ENCODE measurements at places on chromosomes 6 and 20.
A peak's percentile ranks its signal among the peaks of the same experiment; 100 is the strongest.

- peak; percentile 25 for DNase-seq
Measured at GRCh38 chr20:23937303-23938117, 51.1 kb downstream of the GGTLC1 start.

DNA sequence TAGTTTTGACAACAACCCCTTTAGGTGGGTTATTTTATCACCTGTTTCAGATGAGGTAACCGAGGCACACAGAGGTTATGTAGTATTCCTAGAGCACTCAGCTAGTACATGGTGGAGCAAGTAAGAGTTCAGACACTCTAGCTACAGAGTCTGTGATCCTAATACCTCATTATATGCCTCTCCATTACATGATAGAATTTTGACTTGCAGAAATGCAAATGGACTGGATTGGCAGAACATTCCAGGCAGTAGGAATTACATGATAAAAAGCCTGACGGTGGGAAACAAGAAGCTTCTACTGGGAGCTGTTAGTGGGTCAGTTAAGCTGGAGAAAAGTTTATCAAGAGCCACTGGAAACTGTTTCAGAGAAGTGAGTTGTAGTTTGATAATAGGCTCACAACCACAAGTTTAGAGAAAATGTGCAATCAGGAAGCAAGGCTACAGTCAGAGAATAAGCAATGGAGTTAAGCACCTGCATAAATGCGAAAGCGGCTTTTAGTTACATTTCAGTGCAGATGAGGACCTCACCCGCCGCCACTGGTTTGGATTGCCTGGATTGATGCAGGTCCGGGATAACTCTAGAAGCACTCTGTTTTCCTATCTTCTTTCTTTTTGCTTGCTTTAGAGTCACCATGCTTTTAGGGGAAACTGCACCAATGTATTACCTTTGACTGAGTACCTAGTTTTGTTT lies 34.7 kb upstream of the MYLK2 start:
- DNase-seq, result no peak

GRCh38 chr6:127288705-127289104 lies 22.0 kb downstream of the RNF146 start:
- no peak for DNase-seq

- DNase-seq, result peak; percentile 16
Measured at GRCh38 chr6:119132261-119132981, 54.0 kb upstream of the FAM184A start.

- DNase-seq, result no peak
Measured at GRCh38 chr20:20903773-20904500, 191.5 kb upstream of the RALGAPA2 start.

- peak; percentile 60 for DNase-seq
Measured at GRCh38 chr6:136791296-136792094, 782 bp downstream of the MAP3K5 start.
